ENCODE measurements at places on chromosomes 11 and 22. TPM values are rescaled to one million over a fixed set of nuclear protein-coding genes. Genes with fewer than 3 reads are reported as not detected.

DNA sequence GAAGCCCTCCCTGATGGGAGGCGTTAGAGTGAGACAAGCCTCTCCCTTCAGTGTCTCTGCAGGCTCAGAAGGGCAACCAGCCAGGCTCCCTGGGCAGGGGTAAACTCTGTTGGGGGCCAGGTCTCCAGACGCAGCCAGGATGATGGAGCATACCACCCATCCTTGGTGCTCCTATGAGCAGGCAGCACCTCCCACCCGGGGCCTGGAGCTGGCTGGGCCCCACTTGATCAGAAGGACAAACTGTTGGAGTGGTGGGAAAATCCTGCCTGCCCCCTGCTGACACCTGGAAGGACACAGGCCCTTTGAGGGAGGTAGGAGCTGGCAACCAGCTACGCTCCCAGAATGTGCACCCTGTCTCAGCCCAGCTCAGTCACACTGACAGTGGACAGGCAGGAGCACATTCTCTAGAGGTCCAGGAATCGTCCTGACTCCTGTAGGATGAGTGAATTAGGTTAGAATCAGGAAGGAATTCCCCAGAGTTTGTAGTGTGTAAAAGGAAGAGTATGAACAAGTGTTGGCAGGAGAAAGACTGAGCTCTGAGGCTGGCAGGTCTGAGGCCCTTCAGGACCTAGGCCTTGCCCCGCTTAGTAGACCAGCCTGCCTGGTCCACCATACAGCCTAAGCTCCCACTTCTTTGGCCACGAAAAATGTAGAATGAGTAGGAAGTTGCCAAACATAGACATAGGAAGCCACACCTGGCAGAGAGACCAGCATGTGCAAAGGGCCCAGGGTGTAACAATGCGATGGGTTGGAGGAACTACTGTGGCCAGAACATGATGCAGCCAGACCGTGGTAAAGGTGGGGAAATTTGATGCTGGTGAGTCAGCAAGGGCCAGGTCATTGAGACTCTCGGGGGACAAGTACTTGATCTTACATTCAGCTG is 19.1 kb downstream of the ARHGEF17 start:
- peaks cover 8% of the 10 kb centered on the region for H3K27me3 ChIP-seq
- DNase-seq: no peak
- peaks cover 41% of the 10 kb centered on the region for H3K4me1 ChIP-seq
- no peak overlapping the region for H3K4me3 ChIP-seq
- no peaks in the 10 kb centered on the region for H3K36me3 ChIP-seq
- no peak overlapping the region for H3K27ac ChIP-seq

DNA sequence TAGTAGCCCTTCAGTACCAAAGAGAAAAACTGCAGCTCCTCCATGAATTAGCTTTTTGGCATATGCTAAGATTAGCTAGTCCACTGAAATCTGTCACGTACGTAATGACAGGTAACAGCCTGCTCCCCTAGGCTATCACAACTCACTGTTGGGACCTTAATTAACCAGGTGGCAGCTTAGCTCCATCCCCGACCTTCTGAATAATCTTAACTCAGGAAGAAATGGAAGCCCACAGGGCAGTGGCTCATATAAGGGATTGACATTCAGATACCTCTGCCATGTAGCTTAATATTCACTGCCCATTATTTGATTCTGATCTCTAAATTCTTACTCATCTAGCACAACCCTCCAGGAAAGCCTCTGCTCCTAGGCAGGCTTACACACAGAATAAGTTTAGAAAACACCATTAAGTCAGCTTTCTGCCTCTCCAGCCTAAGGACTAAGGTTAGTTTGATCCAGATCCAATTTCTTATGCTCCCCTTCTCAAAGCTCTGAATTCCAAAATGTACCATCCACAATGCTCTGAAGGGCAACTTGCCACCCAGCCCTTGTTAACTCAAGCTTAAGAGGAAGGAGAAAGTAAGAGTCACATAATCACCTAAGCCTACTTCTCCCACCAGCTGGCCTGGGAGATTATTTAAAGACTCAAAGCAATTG is 5.0 kb downstream of the HSPA8 start:
- no peaks in the 10 kb centered on the region for H3K27me3 ChIP-seq
- peaks cover 21% of the 10 kb centered on the region for H3K4me1 ChIP-seq
- no peak overlapping the region for H3K4me3 ChIP-seq
- DNase-seq: no peak

PDGFB gene
- polyA plus RNA-seq: 2.2 TPM

KRTAP5-11 gene
- not detected for polyA plus RNA-seq

GRCh38 chr11:107704451-107704850 is 7.4 kb downstream of the SLN start:
- no peak overlapping the region for H3K27ac ChIP-seq
- no peak overlapping the region for H3K4me3 ChIP-seq
- H3K27me3 ChIP-seq: peaks cover 10% of the 10 kb centered on the region
- peaks cover 26% of the 10 kb centered on the region for H3K4me1 ChIP-seq

FOLR1 gene
- polyA plus RNA-seq: 0.42 TPM

PRAME gene
- polyA plus RNA-seq: not detected

DNA sequence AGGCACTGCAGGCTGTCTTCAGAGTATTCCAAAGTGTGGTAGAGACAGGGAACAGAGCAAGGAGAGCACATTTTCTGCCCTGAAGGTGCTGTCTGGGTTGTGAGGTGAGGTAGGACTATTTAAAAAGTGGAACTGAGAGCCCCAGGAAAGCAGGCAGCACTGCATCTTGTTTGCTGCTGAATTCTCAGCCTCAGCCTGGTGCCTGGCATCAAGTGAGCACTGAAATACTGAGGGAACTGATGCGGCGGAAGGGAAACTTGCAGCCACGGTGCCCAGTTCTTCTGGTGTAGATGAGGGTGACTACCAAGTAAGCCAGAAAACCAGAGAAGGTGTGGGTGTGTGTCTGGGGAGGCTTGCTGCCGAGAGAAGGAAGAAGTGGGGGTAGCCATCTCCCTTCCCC is 59.5 kb downstream of the TNRC6B start:
- H3K4me3 ChIP-seq: no peak overlapping the region
- H3K4me1 ChIP-seq: peaks cover 25% of the 10 kb centered on the region
- H3K36me3 ChIP-seq: no peaks in the 10 kb centered on the region
- DNase-seq: no peak
- H3K27me3 ChIP-seq: no peaks in the 10 kb centered on the region

ANGPTL5 gene
- polyA plus RNA-seq: not detected

- no peak for DNase-seq
- no peaks in the 10 kb centered on the region for H3K27me3 ChIP-seq
- no peak overlapping the region for H3K27ac ChIP-seq
- H3K36me3 ChIP-seq: no peaks in the 10 kb centered on the region
- peaks cover 16% of the 10 kb centered on the region for H3K4me1 ChIP-seq
These were observed 100.0 kb downstream of the PAX6 start for GRCh38 chr11:31711137-31711536.

PLAAT2 gene
- polyA plus RNA-seq: 0.42 TPM

DNA sequence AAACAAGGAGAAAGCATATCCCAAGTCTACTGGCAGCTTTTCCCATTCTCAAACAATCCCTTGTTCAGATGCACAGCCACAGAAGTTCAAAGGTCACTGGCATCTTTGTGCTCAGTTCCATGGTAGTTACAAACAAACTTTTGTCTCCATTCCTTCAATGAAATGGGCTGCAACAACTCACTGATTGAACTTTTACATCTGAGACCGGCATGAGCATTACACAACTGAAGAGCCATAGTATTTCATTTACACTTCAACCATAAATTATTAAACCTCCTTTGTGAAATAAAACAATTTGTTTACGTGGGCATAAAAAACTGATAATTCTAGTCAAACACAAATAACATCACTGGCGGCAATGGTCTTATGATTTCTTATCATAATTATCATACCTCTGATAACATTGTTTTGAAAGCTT is 67.8 kb upstream of the ARHGAP32 start:
- H3K27me3 ChIP-seq: no peaks in the 10 kb centered on the region
- H3K4me1 ChIP-seq: peaks cover 45% of the 10 kb centered on the region
- no peak for DNase-seq
- no peak overlapping the region for H3K27ac ChIP-seq

MMP13 gene
- not detected for polyA plus RNA-seq

APOBEC3B gene
- 9.2 TPM for polyA plus RNA-seq

RAB36 gene
- polyA plus RNA-seq: 0.43 TPM

DNA sequence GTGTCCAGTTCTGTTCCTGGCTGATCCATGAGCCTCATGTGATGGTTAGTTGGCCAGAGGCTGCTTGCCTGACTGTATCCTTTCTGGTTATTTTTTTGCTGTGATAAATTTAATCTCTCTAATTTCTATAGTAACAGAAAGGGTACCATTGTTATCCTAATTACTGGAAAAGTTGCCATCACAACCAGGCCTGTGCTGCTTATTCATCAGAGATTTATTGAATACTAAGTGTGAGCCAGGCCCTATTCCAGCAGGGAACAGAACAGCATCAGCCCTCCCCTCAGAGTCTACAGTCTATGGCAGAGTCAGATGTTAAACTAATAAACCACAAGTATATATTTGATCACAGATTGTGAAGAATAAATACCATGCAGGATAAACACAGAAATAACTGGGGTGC is 86.8 kb downstream of the DEPDC5 start:
- no peak for DNase-seq
- H3K27me3 ChIP-seq: no peaks in the 10 kb centered on the region
- H3K27ac ChIP-seq: no peak overlapping the region
- H3K4me3 ChIP-seq: no peak overlapping the region
- H3K4me1 ChIP-seq: no peaks in the 10 kb centered on the region
- H3K36me3 ChIP-seq: no peaks in the 10 kb centered on the region

DNA sequence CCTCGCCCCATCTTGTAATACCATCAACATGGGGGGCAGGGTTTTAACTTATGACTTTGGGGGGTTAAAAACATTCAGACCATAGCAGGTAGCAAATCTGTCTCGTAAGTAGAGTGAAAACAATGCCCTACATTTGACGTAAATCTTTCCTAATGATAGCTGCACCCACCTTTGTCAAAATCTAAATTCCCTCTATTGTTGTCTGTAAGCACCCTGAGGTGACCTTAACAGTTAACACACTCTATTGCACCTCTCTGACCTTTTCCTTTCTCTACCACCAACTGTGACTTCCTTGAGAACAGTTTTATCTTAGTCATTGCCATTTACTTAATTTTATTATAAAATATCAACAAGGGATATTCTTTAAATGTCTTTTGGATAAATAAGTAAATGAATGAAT is 1024.9 kb upstream of the CNTN5 start:
- no peaks in the 10 kb centered on the region for H3K27me3 ChIP-seq
- no peak for DNase-seq
- no peak overlapping the region for H3K27ac ChIP-seq
- H3K4me3 ChIP-seq: no peak overlapping the region
- H3K36me3 ChIP-seq: no peaks in the 10 kb centered on the region

- no peaks in the 10 kb centered on the region for H3K4me1 ChIP-seq
- no peaks in the 10 kb centered on the region for H3K27me3 ChIP-seq
- no peaks in the 10 kb centered on the region for H3K36me3 ChIP-seq
- DNase-seq: no peak
These were observed 999.6 kb downstream of the BRD1 start for GRCh38 chr22:48827904-48828555.

GRCh38 chr11:36009473-36009872 is 65.6 kb downstream of the LDLRAD3 start:
- H3K27ac ChIP-seq: no peak overlapping the region
- H3K4me3 ChIP-seq: no peak overlapping the region
- no peaks in the 10 kb centered on the region for H3K27me3 ChIP-seq

Data from GM23338 (cell line).